Left lung (tissue), 14 donors: ENCODE measurements at places on chromosomes 11 and 22. TPM values are rescaled to one million over a fixed set of nuclear protein-coding genes. Genes with fewer than 3 reads are reported as not detected.

Gene CDC42EP1
- polyA plus RNA-seq = 30.8 TPM

DNA sequence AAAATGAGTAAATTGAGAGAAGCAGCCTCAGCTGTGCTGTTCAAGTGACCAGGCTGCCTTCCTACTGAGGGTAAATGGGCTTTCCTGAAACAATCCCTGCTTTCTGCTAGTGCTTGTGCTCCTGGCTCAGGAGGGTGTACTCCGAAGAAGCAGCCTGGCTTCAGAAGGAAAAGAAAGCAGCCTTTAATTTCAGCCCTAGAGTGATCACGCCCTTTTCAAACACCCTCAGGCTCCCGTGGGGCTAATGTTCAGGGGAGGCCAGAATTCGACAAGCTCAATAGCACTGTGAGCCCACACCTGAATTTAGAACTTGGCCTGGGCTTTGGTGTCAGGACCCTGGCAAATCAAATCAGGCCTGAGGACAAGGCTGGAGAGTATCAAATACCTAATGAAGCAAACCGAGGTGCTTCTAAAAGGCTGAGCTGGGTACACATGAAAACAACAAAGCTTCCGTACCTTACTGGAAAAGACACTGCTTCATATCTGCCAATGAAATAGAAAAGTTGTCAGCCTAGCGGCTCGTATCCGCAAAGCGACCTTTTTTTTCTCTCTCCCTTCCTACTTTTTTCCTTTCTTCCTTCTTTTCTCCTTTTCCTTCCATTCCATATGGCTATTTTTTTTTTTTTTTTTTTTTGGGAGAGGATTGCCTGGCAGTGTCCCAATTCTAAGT is 387.8 kb downstream of the SOX6 start:
- no peak for DNase-seq

- no peak for DNase-seq
Measured at GRCh38 chr22:25497716-25498115, 66.8 kb upstream of the GRK3 start.

DNA sequence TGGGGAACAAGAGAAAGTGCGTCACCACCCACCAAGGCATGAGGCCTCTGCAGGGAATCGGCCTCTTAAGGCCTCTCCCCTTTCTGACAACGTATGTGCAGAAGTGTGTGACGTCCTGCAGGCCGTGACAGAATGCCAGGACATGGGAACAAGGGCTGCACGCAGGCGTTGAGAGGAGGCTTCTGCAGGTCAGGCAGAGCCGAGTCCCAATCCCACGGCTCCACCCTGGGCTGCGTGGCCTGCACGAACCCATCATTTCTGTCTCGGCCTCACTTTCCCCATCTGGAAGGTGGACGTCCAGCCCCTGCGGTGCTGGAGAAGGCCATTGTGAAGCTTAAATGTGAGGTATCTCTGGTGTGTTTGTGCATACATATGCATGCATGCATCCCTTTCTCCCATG is 61.8 kb downstream of the SHANK2 start:
- DNase-seq = peak; percentile 24

DNA sequence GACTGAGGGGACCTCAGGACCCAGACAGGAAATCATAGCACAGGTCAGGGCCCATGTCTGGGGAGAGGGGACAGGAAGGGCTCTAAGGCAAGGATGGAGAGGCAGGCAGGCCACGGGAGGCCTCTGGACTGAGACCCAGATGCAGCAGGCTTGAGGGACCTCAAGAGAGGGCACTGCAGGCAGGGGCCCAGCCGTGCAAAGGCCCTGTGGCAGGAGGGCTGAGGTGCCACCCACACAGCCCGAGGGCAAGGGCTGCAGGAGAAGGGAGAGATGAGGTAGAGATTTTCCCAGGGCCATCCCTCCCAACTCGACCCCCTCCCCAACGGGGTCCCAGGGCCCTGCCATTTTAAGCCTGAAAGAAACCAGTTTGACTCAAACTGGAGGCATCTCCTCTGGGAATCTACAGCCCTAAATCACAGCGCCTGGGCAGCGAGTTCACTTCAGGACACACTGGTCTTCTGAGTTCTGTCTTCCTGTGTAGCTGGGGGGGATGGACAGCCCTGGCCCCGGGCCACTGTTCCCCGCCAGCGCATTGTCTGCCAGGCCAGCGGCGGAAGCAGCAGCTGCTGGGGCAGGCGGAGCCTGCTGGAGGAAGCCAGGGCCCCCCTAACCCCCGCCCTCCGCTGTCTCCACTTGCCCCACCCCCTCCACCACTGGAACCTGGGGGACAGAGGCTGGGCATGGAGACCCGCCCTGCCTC is 20.3 kb upstream of the WNT7B start:
- DNase-seq = peak; percentile 88

GRCh38 chr11:117837791-117838190 is 13.2 kb upstream of the FXYD2 start:
- DNase-seq = no peak

GRCh38 chr11:43359422-43359818 is 700 bp downstream of the TTC17 start:
- no peak for DNase-seq

GRCh38 chr22:32699686-32700085 is 101.8 kb upstream of the TIMP3 start:
- no peak for DNase-seq
